Hematopoietic multipotent progenitor cell treated with erythropoietin and hydrocortisone succinate and interleukin-3 and kit ligand, for 6 days (in vitro differentiated cells): ENCODE measurements at places on chromosomes 7 and 10.

- no peak for DNase-seq
These were observed 57.5 kb downstream of the AGMO start for GRCh38 chr7:15504351-15504750.

DNA sequence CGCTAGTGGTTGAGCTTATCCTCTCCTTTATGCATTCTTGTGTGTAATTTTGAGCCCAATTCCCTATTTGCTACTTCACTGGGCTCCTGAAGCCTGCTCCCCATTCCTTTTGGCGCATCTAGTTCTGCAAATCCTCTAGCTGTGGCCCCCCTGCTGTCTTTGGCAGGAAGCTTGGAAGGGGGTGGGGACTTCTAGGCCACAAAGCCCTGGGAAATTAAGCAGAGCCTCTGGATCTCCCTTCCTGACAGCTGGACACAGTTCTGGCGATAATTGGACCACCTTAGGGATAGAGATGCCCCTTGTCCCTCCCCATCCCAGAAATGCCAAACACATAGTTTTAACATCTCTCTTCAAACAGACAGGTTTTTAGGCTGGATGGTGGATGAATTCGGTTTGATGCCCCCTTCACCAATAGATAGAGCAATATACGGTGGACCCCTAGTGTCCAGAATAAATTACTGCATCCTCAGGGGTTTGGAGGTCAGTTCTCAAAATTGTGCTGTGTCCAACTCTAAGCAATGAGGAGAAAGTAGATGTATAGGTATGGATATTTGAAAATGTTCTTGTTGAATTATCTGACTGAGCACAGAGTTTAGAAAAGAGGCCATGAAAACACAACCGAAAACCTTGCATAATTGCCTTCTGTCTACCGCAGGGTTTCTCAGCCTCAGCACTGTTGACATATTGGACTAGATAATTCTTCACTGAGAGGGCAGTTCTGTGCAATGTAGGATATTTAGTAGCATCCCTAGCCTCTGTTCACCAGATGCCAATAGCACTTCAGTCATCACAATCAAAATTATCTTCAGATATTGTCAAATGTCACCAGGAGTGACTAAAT, 75.5 kb downstream of the PAPSS2 start:
- peak; percentile 77 for DNase-seq

GRCh38 chr7:74525881-74526280, 72.2 kb downstream of the GTF2IRD1 start:
- no peak for DNase-seq

DNA sequence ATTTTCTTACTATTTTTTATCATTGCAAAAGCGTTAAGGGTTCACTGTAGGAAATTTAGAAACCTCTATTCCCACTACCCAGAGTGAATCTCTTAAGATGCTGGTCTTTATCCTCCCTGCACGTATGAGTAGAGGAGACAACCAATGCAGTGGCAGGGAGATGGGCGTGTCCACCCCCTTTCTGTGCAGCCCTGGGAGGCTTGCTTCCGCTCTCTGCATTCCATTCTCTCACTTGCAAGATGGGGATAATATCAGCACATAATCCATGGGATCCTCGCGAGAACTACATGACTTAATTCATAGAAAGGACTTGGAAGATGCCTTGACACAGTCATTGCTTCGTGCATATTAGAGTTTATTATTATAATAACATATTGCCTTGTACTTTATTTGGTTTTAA, 196.2 kb downstream of the KLF6 start:
- no peak for DNase-seq

GRCh38 chr10:88194041-88194887, 330.8 kb downstream of the PTEN start:
- DNase-seq = no peak

DNA sequence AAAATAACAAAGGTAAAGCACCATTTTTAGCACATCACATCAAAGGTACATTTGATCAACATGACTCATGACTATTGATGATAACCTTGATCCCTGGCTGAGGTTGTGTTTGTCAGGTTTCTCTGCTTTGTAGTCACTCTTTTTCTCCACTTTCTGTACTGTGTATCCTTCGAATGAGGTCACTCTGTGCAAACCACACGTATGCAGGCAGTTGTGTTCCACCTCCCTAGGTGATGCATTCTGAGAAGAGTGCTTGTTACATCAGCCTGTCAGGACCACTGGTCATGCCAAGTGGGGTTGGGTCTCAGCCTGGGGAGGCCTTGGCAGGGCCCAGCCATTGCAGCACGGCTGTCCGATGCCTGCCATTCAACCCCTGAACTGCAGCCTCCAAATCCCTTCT, 62.8 kb upstream of the GJD4 start:
- DNase-seq = no peak

GRCh38 chr7:134936893-134937510, 49.3 kb upstream of the AGBL3 start:
- DNase-seq = no peak

GRCh38 chr7:79664884-79665676, 211.6 kb upstream of the MAGI2 start:
- DNase-seq = peak; percentile 1

GRCh38 chr10:131692686-131693334, 208.0 kb upstream of the PPP2R2D start:
- DNase-seq = no peak

DNA sequence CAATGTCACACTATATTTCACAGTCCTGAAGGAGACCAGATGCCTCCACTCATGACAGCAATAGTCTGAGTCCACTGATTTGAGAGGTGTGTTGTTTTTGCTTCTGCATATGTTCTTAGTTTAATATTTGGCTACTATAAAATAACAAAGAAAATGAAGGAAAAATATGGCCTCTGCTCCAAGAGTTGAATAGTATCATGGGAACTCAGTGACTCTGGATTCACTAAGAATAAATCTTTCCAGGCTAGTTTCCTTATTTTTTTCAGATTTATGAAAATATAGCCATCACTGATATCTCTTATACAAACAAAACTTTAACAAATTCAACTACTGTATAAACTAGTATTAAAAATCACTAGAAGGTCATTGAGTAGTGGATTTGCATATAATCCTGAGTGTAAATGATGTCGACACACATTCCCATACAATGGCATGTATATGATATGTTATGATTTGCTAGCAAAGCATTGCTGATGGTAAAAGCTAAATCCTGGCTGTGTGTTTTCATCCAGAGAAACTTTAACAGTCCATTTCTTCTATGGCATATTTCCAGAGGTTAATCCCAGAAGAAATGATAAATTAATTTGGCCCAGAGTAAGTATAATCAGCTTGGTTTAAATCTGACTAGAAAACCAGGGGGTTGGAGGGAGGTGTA, 66.0 kb upstream of the VIPR2 start:
- DNase-seq = no peak

- DNase-seq = no peak
These were observed 34.8 kb upstream of the BICC1 start for GRCh38 chr10:58477902-58478301.

GRCh38 chr10:24963521-24964041, 11.2 kb upstream of the PRTFDC1 start:
- DNase-seq = no peak

DNA sequence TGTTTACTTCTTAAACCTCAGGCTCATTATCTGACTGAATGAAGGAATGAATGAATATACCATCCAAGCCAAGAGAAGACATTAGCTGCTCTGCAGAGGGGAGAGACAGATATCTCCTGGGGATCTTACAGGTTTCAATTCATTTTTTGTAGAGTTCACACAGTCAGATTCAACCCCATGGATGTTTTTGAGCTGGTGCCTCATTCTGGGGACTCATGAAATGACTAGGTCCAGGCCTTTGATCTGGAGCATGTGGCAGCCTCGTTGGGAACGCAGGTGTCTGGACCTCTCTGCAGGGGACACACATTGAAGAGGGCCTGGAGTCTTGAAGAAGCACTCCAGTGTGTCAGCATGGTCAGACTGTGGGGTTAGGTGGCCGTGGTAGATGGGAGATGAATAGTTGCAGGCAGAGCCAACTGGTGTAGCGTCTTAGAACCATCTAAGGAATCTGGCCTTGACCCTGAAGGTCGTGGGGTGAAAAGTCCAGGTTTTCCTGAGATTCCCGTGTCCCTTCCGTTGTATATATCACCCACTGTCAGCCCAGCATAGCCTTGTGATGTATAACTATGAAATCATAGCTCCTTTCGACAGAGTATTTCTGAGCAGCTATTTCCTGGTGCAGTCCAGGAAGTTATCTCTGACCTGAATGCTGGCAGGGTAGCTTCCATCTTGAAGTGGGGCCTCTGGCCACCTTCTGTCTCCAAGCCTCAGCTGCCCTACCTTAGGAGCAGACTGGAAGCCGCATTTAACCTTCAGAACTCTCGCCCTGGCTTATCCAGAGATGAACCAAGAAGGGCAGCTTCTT, 22.3 kb downstream of the BTBD16 start:
- DNase-seq = no peak

DNA sequence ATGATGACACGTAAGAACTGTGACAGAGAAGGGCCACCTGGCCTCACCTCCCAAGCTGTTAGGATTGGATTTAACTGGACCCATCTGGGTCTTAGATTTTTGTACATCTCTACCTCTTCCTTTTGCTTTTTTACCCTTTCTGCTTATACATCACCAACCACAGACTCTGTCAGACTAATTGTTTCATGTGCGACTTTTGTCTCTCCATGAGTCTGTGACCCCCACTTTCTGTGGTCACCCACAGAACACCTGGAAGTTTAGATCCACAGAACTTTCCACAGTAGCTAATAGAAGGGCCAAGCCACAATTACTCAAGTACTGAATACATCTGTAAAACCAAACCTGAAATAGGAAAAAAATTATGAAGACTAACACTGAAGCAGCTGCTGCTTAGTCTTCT, 23.1 kb downstream of the SEC31B start:
- DNase-seq = no peak

DNA sequence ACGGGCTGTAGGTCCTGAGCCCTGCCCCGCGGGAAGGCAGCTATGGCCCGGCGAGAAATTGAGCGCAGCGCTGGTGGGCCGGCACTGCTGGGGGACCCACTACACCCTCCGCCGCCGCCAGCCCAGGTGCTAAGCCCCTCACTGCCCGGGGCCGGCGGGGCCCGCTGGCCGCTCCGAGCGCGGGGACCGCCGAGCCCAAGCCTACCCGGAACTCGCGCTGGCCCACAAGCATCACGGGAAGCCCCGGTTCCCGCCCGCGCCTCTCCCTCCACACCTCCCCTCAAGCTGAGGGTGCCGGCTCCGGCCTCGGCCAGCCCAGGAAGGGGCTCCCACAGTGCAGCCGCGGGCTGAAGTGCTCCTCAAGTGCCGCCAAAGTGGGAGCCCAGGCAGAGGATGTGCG, 5.5 kb upstream of the CACUL1 start:
- DNase-seq = no peak

DNA sequence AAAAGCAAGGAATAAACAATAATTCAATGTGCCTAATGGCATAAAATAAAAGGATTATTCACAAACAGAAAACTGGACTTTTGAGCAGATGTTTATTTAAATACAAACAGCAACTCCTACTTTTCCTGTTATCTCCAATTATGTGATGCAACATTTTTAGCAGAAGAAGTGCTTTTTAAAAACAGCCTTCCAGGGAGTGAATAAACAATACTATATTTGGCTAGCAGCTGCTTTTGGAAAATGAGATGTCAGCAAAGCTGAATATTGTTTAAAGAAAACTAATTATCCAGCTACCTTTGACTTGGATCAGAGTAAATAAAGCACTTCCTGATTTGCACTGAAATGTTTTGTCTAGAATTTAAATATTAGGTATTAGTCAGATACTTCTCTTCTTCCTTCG, 23.2 kb downstream of the CDK1 start:
- no peak for DNase-seq

DNA sequence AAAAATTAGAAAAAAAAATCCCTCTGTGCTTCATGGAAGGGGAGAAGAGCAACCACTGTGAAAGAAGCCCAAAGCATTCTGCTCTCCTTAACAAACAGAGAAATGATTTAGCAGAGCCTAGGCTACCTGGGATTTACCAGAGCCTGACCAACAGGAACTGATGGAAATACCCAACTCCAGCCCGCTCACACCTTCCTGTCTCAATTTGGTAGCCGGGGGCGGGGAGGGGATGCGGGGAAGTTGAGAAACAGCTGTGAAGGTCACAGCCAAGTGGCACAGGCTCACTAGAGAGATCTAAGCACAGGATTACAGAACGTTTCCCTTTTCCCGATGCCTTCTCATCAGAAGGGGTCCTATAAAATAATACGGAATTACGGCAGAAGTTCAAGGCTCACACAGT, 17.6 kb downstream of the RSU1 start:
- no peak for DNase-seq

- DNase-seq = no peak
These were observed 170.0 kb downstream of the IMMP2L start for GRCh38 chr7:111392294-111392693.

DNA sequence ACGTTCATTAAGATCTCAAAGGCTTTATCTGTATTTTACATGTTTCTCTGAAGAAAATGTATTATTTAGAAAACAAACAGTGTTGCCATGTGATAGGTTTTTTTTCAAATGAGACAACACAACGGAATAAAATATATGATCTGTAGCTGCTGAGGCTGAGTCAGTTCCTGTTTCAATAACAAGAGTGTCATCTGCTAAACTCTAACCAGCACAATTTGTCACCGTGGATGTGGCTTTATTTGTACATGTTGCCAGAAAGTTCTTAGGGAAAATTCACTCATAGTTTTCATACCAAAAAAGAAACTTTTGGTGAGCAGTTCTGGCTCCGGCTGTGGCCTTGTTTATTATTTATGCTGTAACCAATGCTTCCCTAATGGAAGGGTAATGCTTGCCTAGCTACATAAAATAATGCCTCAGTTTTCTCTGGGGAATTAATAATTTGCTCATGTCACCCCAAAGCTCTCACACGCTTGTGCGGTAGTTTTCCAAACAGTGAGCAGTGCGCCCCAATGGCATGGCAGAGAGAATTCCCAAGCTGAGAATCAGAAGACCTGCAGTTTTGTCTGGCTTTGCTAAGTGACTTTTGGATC, 20.3 kb upstream of the KLF6 start:
- peak; percentile 80 for DNase-seq

GRCh38 chr10:34746094-34746493, 69.0 kb downstream of the PARD3 start:
- DNase-seq = no peak

- no peak for DNase-seq
These were observed 472.6 kb downstream of the PLXNA4 start for GRCh38 chr7:132103718-132104117.

DNA sequence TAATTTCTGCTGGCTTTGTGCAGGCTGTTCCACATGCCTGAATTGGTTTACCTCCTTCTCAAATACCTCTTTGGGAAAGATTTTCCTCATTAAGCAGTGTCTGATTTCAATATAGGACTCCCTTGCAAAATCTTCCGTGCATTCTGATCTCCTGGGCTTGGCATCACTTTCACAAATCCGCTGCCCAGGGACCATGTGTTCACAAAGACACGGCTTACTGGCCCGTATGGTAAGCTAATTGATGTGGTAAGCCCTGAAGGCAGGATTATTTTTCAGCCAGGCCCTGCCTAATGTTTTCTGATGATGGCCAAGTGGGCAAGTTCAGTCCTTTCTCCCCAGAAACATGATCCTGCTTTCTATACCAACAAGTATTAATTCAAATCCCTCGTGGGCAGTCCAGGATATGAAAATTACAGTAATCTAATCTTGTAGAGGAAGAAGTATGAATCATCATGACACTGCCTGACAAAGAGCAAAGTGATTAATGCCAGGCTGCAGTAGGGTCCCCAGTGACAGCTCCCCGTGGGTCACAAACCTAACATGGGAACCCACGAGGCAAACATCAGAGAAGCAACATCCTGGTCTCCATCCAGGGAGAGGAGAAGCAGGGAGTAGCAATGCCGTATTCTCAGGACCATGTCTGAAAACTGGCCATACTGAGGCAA, 11.6 kb upstream of the SVIL start:
- no peak for DNase-seq

- peak; percentile 73 for DNase-seq
These were observed 4.4 kb downstream of the PSPH start for GRCh38 chr7:56046721-56047445.

GRCh38 chr7:96311967-96312366, 9.9 kb downstream of the SLC25A13 start:
- DNase-seq = peak; percentile 71
